ENCODE measurements at places on chromosomes 11 and 22. TPM values are rescaled to one million over a fixed set of nuclear protein-coding genes. Genes with fewer than 3 reads are reported as not detected.
A peak's percentile ranks its signal among the peaks of the same experiment; 100 is the strongest.

GRCh38 chr11:65849366-65849765 lies 8.6 kb downstream of the CFL1 start:
- no peak overlapping the region for H3K4me3 ChIP-seq
- peaks cover 37% of the 10 kb centered on the region for H3K36me3 ChIP-seq
- no peak overlapping the region for H3K27ac ChIP-seq
- H3K27me3 ChIP-seq = no peaks in the 10 kb centered on the region
- H3K4me1 ChIP-seq = no peaks in the 10 kb centered on the region

- H3K4me3 ChIP-seq = no peak overlapping the region
- DNase-seq = no peak
- no peaks in the 10 kb centered on the region for H3K36me3 ChIP-seq
- no peak overlapping the region for H3K27ac ChIP-seq
- H3K4me1 ChIP-seq = no peaks in the 10 kb centered on the region
These were observed 26.7 kb downstream of the IGLL1 start for GRCh38 chr22:23553438-23553837.

DNA sequence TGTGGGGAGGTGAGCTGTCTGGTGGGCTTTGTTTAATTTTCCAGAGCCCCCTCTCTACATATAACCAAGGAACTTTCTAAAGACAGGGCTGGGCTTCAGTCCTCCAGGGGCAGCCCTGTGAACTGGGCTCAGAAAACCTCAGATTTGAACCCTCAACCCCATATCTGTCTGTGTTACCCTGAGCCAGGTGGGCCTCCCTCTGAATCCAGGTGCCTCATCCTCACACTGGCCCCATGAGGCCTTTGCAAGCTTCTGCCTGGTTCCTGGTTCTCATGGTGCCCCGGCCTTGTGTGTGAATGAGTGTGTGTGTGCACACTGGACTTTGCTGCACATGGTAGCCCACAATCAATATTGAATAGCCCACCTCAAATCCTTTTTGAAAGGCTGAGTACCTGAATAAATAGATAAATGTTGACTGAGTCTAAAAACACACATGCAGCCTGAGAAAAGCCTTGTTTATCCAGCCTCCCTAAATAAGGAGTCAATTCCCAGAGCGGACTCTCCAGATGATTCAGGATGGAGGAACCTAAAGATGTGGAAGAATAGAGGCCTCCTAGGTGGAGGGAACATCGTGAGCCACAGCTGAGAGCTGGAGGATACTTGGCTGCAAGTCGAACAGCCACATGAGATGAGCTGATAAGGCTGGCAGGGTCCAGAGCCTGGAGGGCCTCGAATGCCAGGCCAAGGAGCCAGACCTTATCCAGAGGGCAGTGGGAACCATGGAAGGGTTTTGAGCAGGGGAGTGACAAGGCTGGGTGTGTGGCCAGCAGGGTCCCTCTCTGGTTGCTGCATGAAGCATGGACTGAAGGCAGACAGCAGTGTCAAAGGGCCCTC lies 28.1 kb upstream of the P2RY2 start:
- no peak overlapping the region for H3K27ac ChIP-seq
- peaks cover 5% of the 10 kb centered on the region for H3K27me3 ChIP-seq
- no peaks in the 10 kb centered on the region for H3K36me3 ChIP-seq
- no peak overlapping the region for H3K4me3 ChIP-seq
- DNase-seq = no peak

DNA sequence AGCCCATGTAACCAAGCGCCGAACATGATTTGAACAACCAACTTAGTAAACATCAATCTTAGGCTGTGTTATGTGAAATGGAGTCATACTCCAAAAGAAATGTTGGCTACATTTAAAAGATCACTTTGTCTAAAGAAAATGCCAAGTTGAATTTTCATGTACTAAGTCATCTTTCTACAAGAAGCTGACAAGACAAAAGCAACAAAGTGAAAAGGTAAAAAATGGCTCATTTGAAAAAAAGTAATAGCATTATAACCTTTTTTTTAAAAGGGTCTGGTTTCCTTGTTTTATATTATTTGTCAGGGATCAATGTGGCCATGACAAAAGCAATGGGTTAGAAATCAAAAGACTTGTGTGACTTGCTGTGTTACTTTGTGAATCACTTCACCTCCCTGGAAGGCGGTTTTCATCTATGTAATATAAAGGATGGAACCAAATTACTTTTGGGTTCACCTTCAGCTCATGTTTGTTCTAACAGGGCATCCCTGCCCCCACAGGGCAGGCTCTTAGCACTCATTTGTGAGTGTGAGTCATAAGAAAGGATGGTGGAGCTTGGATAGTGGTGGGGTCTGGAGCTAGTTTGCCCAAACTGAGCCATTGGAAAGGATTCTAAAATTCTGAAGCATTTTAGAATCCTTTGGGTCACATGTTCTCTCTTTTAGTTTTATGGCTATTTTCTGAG lies 131.9 kb upstream of the MTMR2 start:
- no peaks in the 10 kb centered on the region for H3K27me3 ChIP-seq
- peak; percentile 62 for DNase-seq
- peak overlapping the region; percentile 64 for H3K27ac ChIP-seq
- peaks cover 28% of the 10 kb centered on the region for H3K4me1 ChIP-seq
- H3K4me3 ChIP-seq = no peak overlapping the region

The SLC36A4 gene
- total RNA-seq = 13.1 TPM

The OR5B21 gene
- total RNA-seq = not detected

The OLFML1 gene
- 0.18 TPM for total RNA-seq

The CD3D gene
- not detected for total RNA-seq
